Stimulated activated CD4-positive, alpha-beta T cell treated with anti-CD3 and anti-CD28 coated beads, Interleukin-1b, Interleukin-23, amount 100 ng/mL, for 1 hour (primary cell): ENCODE measurements at places on chromosomes 16 and 17.

DNA sequence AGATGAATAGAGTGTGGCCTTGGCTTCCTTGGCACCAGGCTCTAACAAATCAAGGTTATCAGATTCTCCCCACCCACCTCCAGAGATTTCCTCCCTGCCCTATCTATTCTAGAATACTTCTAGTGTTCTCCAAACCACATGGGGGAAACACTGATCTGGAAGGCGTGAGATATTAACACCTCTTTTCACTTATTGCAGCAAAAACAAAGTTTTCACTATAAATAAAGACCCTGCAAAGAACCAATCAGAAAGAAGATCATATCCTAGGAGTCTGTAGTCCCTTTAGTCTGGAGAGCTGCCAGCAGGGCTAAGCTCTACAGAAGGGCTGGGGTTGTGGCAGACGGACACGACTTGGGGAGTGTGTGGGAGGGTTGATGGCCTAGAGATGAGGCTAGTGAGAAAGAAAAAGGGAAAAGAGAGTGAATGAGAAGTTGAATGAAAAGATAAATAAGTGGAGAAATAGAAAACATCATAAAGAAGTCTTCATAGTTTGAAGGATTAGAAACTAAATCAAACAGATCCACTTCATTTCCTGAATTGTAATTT, 8.6 kb upstream of the SKAP1 start:
- no peak for DNase-seq

DNA sequence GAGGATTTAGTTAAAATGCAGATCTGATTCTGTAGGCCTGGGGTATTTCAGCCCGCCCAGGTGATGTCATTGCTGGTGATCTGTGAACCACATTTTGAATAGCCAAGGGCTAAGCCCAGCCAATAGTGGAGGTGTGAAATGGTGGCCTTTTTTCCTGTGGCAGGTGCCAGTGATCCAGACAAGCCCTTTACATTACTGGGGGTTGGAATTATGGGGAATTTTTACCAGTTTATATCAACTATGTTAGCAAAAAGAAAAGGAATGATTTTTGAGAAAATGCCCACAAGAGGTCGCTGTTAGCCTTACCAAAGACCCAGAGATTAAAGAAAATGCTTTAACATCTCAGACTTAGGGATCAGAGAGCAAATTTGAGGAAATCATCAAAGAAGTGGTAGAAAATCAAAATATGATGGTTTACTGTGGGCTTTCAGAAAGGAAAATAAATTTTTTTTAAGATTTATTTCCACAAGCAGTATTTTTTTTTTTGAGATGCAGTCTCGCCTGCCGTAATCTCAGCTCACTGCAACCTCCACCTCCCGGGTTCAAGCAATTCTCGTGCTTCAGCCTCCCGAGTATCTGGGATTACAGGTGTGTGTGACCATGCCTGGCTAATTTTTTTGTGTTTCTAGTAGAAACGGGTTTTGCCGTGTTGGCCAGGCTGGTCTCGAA, 3.9 kb downstream of the VPS35L start:
- DNase-seq, result no peak

GRCh38 chr17:67679225-67679624, 38.5 kb upstream of the NOL11 start:
- no peak for DNase-seq

GRCh38 chr17:72363089-72363610, 242.3 kb downstream of the SOX9 start:
- no peak for DNase-seq

DNA sequence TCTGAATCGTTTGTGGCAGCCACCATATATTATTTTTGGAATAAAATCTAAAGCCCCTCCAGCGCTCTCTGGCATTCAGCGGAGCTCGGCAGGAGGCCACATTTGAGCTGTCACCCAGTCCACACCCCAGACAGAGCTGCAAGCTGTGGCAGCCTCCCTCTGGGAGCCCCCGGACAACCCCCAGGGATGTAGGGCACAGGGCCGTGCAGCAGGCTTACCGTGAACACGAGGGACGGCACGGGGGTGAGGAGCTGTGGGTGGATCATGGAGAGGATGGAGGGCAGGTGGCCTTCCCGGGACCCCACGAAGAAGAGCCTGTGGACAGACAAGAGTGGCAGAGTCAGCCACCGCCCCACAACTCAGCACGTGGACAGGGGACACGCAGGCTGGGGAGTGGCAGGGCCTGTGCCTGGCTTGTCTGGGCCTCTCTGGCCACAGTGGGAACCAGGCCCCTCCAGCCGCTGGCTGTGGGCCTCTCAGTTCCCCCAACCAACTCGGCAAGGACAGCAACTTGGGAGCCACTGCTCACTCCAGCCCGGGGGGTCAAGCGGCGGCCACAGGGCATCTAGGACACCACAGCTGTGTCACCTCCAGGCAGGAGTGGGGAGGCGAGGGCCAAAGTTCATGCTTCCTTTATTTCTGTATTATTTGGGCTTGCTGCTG, 31.5 kb downstream of the SLC7A5 start:
- no peak for DNase-seq
